MV-4-11 (cell line): ENCODE measurements at places on chromosomes 2 and 18.

- DNase-seq = peak; percentile 52
Observed at GRCh38 chr18:2050702-2051201, 520.6 kb downstream of the METTL4 start.

DNA sequence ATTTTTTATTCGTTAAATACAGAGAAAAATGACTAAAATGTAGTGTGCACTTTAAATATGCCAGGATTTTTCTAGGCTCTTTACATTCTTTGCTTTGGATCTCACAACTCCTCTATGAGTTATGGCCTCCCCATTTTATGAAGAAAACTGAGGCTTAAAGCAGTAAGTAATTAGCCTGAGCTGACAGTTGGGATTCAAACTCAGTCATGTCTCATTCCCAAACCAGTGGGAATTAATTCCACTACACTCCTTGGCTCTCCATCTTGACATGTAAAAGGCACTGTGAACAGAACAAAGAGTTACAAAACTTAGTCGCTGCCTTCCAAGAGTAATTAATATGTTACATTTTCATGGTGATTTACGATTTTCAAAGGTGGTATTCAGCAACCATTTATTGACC is 351.9 kb downstream of the SATB2 start:
- no peak for DNase-seq

GRCh38 chr2:215598376-215598975 is 162.6 kb upstream of the FN1 start:
- DNase-seq = no peak

GRCh38 chr2:6968319-6969100 is 51.3 kb downstream of the RNF144A start:
- DNase-seq = no peak

GRCh38 chr2:98507891-98508708 is 63.4 kb downstream of the INPP4A start:
- peak; percentile 85 for DNase-seq

GRCh38 chr2:50766058-50766457 is 265.9 kb downstream of the NRXN1 start:
- no peak for DNase-seq

DNA sequence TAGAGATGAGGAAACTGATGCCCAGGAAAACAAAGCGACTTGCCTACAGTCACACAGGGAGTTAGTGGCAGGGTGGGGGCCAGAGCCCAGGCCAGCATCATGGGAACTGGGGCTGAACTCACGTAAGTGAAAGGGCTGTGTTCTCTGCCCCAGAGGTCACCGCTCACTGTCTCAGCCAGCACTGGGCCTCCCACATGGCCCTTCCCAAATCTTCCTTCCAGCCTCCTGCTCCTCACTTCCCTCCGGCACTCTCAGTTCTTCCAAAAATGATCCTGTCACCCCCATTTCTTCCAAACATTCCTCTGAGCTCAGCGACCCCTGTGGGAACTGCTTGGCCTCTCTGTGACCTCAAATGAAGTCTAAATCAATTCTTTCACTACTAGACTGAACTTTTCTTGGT is 90.5 kb upstream of the TMEM247 start:
- DNase-seq = no peak

GRCh38 chr2:17580319-17580715 is 39.8 kb downstream of the VSNL1 start:
- DNase-seq = no peak

- DNase-seq = no peak
Observed at GRCh38 chr2:43047187-43047780, 179.1 kb downstream of the ZFP36L2 start.
